Endothelial cell of umbilical vein (primary cell): ENCODE measurements at places on chromosomes 6 and 20.

DNA sequence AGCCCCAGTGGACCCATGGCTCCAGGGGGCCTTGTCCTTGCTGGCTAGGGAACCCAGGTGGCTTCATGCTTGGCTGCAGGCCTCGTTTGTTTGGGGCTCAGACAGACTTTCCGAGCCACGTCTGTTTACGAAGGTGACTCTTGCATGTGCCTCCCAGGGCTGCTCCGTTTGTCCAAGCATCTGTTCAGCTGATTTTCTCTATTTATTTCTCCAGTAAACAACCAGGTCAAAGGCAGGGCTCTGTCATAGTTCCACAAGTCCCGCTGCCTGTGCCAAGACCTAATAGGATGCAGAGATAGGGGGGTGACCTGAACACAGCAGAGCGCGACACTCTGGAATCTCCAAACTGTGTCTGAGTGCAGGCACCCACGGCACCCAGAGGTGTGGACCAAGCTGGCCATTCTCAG is 12.8 kb upstream of the SPO11 start:
- no peaks in the 10 kb centered on the region for H3K36me3 ChIP-seq
- no peaks in the 10 kb centered on the region for H3K4me1 ChIP-seq
- no peak overlapping the region for H3K4me3 ChIP-seq
- no peaks in the 10 kb centered on the region for H3K27me3 ChIP-seq

DNA sequence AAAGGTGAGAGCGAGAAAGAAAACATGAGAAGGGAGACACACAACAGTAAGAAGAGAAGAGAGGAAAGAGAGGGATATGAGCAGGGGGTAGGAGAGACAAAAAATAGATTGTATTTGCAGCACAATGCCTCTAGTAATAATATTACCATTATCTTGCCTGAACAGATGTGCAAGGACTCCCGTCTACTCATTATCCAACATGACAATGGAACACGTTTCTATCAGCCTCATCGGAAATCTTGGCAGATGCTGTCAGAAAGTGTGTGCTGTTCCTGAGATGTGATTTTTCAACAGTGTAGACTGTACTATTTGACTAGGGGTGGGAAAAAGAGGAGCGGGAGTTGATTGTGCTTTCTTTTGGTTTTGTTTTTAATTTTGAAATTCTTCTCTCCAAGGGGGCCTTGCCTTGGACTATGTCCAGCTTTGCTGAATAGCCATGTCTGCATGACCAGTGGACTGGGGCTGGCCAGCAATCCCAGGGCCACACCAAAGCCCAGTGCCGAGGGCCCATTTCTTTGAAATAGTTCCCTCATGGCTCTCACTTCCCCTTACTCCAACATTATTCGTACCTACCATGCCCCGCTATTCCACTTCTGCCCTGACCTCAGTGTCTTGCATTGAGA is 11.3 kb upstream of the TRAM2 start:
- no peaks in the 10 kb centered on the region for H3K36me3 ChIP-seq
- DNase-seq: no peak
- peaks cover 6% of the 10 kb centered on the region for H3K4me1 ChIP-seq
- no peak overlapping the region for H3K27ac ChIP-seq

GRCh38 chr20:32571566-32571965 is 13.6 kb downstream of the NOL4L start:
- no peak overlapping the region for H3K4me3 ChIP-seq
- H3K4me1 ChIP-seq: peaks cover 3% of the 10 kb centered on the region
- H3K27me3 ChIP-seq: no peaks in the 10 kb centered on the region
- no peak overlapping the region for H3K27ac ChIP-seq

DNA sequence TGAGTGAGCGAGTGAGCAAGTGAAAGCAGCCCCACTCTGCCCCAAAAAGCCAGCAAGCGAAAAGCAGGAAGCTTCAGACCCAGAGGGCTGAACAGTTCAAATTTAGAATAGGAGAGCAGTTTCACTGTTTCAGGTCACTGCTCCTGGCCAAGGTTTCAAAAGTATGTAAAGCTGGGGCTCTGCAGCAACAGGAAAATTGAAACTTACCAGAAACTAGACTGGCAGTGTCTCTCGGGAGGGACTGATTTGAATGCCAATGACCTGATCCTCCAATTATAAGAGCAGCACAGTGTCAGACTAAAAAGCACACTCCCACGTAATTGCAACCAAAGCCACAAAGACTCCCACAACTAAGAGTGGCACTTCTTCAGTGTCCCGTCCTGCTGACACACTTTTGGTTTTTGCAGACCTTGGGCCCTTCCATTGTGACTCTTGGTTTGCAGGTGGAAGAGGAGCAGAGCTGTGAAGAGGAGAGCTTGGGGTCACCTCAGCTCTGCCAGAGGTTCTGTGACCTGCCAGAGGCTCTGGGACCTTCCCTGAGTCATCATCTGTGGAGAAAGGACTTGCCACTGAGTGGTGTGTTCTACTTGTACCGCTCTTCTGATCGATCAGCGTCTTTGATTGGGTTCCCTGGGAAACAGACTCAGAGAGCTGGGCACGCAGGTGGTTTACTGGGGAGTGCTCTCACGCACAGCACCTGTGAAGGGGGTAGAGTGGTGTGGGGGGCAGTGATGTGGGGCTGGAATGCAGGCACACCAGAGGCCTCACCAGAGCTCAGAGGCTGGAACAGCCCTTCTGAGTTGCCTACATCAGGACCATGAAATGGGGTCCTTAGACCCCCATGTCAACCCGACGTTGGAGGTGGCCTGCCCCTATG is 52.7 kb upstream of the PTGIS start:
- H3K27ac ChIP-seq: no peak overlapping the region
- no peaks in the 10 kb centered on the region for H3K4me1 ChIP-seq
- no peak for DNase-seq
- no peak overlapping the region for H3K4me3 ChIP-seq
- H3K36me3 ChIP-seq: no peaks in the 10 kb centered on the region
- H3K27me3 ChIP-seq: no peaks in the 10 kb centered on the region
